ENCODE measurements at places on chromosomes 13 and 19.

DNA sequence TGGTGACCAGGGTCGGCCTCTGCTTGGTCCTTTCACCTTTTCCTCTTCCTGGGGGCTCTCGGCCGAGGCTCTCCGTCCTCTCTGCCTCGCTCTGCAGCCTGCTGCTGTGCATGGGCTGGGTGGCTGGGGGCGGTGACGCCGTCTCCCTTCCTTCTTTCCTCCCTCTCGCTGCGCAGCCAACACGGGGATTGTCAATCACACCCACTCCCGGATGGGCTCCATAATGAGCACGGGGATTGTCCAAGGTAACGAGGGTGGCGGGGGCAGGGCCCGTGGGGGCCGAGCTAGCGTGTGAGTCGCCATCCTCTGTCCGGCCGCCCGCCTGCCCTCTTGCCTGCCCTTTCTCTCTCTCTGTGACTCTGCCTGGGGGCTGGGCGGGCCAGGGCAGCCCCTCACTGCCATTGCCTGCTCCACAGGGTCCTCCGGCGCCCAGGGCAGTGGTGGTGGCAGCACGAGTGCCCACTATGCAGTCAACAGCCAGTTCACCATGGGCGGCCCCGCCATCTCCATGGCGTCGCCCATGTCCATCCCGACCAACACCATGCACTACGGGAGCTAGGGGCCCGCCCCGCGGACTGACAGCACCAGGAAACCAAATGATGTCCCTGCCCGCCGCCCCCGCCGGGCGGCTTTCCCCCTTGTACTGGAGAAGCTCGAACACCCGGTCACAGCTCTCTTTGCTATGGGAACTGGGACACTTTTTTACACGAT is 7.1 kb downstream of the YIPF2 start:
- no peak for DNase-seq

DNA sequence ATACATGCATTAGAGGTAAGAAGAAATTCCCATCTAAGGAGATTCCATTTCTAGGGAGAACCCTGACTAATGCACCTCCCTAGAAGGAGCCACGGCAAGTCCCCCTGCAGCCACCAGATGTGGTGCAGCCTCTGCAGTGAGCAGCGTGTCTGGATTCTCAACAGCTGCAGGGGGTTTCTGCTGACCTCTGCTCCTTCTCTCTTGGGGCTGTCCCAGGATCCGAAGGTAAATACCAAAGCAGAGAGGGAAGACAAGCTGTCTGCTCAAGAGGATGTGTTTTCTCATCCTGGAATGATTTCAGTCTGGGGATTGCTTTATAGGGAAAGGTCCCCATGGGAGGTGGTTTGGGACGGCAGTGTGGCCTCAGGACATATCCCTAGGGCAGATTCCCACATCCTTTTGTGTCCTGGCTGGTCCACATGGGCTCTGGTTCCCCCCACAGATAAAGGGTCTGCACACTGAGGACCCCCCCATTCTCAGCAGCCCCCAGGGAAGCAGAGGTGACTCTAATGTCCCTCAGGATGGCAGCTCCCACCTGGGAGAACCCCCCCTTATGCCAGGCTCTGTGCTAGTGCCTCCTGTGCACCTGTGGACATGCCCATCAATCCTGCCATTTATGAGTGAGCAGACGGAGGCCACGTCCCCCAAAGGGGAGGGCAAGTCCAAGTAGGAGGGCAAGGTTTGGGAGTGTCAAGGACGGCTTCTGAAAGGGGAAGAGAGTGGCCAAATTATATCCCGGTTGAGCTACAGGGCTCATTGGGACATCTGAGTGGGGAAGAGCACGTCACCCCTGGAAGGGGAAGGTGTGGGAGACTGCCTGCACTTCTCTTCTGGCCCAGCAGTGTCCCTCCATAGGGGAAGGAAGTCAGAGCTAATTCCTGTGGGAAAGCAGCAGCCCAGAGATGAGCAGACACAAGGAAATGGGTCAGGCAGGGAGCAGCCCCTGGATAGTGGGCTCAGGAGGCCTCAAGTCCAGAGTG is 10.2 kb upstream of the OR10H5 start:
- DNase-seq, result no peak

DNA sequence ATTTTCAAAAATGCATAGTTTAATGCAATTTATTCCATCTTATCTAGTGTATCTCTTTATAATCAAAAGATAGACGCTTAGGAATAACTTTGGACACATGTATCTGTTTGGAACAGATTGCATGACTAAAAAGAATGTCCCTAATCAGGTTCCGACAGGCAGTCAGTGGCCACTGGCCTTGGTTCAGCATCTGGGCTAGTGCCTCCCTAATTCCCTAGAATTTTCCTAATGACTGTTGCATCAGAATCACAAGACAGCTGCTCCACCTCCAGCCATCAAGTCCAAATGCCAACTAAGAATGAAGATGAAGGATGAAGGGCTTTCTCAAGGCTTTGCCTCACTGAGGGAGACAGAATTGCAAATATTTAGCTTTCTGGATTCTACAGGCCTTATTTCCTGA is 173.8 kb downstream of the EFNB2 start:
- no peak for DNase-seq

DNA sequence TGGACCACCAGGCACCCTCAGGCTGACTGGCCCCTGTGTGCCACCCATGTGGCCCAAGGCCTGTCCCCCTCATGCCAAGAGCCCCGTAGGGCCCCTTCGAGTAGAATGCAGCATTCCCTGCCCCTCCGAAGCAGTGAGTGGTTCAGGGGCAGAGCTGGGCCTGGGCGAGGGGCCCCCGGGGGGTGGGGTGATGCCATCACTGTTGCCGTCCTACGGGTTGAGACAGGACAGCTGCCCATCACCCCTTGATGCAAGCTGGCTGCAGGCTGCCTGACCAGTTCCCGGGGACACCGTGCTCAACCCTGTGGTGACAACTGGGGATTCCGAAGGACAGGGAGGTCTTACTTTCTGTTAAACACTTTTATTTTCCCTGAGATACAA is 4.7 kb downstream of the SBNO2 start:
- DNase-seq, result no peak

GRCh38 chr13:35714121-35714520 is 237.6 kb upstream of the MAB21L1 start:
- no peak for DNase-seq

- no peak for DNase-seq
These were observed 83.8 kb downstream of the FAM216B start for GRCh38 chr13:42864952-42865767.

All from brain (organoid and tissue), 16 donors.